ENCODE measurements at places on chromosomes 3 and 15. TPM values are rescaled to one million over a fixed set of nuclear protein-coding genes. Genes with fewer than 3 reads are reported as not detected.

TMCO5A gene
- total RNA-seq: not detected

CCR3 gene
- total RNA-seq: not detected

APOD gene
- 0.11 TPM for total RNA-seq

GOLGA6L7 gene
- total RNA-seq: not detected

GPR27 gene
- 0.12 TPM for total RNA-seq

CHST2 gene
- total RNA-seq: 13.0 TPM

MUC13 gene
- total RNA-seq: not detected

LINGO1 gene
- not detected for total RNA-seq

ASB14 gene
- total RNA-seq: under 0.01 TPM

LDHAL6B gene
- total RNA-seq: not detected

CSPG5 gene
- under 0.01 TPM for total RNA-seq

UBA7 gene
- total RNA-seq: 32.4 TPM

C3orf85 gene
- total RNA-seq: not detected

FEZF2 gene
- not detected for total RNA-seq

HRG gene
- total RNA-seq: not detected

RBM6 gene
- 62.8 TPM for total RNA-seq

NUTM1 gene
- not detected for total RNA-seq

CCDC54 gene
- total RNA-seq: not detected

CKMT1A gene
- not detected for total RNA-seq

PLXNB1 gene
- 30.0 TPM for total RNA-seq

RBP2 gene
- total RNA-seq: not detected

CASR gene
- total RNA-seq: not detected

ITPKA gene
- 18.1 TPM for total RNA-seq
